ENCODE measurements at places on chromosomes 5 and 9.

DNA sequence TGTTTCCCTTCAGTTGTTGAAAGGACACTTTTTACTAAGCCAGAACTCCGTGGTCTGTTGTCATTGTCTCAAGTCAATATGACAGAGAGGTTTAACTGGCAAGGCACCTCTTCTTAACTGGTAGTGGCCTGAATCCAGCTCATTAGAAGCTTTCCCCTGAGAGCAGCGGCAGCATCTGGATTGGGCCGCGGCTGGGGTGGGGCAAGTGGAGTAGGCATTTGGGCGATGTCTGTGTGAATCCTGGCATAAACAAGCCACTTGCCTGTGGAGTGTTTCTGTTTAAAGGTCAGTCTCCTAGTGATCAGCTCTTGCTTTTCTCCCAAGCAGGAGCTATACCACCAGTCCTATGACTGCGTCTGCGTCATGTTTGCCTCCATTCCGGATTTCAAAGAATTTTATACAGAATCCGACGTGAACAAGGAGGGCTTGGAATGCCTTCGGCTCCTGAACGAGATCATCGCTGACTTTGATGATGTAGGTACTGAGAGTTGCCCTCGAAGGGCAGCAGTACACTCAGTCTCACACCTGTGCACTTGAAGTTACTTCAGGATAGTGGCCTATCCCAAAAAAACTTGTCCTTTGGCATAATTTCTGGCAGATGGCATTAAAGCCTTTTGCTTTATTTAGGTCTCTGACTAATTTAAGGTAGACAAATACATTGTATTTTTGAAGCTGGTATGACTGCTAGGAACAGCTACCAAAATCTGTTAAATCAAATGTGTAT is 48.9 kb downstream of the CFAP90 start:
- DNase-seq: no peak

GRCh38 chr5:86570427-86571083 is 47.2 kb upstream of the COX7C start:
- no peak for DNase-seq

DNA sequence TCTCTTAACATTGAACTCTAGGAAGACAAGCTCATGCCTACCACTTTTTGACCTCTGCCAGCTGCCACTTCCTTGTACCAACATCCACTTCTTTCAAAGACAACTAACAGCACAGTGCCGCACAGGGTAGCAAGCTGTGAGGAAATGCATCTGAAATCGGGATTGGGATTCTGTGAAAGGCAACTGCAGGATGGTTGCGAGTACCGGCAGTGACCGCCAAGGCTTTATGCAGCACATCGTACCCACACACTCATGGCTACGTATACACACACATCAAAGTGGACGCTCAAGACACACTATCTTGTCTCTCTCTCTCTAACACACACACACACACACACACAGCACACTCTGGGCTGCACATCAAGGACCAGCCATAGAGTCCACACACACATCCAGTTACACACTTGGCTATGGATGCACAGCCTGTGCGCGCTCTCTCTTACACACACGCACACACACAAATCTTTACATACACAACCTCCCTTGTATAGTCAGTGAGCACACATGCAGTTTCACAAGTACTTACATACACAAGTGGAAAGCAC is 964 bp downstream of the HTR4 start:
- DNase-seq: no peak

DNA sequence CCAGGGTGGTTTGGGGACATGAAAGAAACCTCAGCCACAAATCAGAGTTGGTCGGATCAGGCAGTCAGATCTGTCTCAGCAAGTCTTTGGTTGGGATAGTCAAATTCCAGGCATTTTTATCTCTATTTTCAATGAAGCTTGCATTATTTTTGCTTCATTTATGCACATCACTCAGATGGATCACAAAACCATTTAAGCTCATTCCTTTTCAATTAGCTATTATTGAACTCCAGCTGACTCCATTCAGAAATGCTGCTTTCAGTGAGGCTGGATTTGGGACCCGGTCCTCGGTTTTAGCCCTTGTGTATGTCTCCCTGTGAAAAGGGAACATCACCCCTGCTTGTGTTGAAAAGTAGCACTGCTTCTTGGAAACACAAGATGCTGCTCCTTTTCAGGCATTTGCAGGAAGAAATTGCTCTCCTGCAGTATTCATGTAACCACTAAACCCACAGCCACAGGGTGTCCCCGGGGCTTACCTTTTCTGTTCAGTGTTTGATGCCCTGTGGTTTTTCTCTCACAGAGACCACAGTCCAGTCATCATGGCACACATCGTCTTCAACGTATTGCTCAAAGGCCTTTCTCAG is 232.9 kb downstream of the NFIB start:
- no peak for DNase-seq

DNA sequence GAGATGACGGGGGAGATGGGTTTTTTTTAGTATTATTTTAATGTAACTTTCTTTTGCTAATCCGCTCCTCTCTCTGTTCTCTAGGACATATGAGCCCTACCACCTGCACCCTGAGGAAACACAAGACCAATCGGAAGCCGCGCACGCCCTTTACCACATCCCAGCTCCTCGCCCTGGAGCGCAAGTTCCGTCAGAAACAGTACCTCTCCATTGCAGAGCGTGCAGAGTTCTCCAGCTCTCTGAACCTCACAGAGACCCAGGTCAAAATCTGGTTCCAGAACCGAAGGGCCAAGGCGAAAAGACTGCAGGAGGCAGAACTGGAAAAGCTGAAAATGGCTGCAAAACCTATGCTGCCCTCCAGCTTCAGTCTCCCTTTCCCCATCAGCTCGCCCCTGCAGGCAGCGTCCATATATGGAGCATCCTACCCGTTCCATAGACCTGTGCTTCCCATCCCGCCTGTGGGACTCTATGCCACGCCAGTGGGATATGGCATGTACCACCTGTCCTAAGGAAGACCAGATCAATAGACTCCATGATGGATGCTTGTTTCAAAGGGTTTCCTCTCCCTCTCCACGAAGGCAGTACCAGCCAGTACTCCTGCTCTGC is 4.8 kb downstream of the MSX2 start:
- no peak for DNase-seq

DNA sequence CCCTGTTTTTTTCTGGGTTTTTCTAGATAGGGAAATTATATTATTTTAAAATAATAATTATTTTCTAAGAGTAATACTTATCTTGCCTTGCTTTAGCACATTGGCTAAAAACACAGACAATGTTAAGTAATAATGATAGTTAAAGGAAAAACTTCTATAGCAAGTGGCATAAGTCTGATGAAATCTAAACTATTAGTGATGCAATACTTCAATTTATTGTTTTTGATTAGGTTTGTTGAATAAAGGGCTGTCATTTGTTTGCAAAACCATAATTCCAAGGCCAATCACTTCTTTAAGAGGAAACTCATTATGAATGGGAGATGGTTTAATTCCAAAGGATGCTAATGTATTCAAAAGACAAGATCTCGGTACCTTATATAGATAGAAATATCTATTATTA is 293.8 kb upstream of the FBXL7 start:
- DNase-seq: no peak

DNA sequence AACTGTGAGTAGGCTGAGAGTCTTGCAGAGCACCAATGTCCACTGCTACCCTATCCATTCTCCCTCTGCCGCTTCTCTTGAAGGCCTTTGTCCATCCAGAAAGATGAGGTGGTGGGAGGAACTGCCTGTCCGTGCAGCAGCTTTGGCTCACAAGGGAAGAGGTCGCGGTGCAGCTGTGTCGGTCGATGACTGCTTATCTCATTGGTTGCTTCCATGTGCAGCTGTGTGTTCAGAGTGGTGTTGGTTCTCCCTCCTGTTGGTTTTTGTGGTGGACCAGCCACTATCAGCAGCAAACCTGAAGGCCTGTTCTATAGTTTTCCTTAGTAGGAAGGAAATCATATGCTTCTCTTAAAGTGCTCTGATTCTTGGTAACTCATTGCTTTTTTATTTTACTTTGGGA is 40.7 kb downstream of the SPTAN1 start:
- DNase-seq: no peak

DNA sequence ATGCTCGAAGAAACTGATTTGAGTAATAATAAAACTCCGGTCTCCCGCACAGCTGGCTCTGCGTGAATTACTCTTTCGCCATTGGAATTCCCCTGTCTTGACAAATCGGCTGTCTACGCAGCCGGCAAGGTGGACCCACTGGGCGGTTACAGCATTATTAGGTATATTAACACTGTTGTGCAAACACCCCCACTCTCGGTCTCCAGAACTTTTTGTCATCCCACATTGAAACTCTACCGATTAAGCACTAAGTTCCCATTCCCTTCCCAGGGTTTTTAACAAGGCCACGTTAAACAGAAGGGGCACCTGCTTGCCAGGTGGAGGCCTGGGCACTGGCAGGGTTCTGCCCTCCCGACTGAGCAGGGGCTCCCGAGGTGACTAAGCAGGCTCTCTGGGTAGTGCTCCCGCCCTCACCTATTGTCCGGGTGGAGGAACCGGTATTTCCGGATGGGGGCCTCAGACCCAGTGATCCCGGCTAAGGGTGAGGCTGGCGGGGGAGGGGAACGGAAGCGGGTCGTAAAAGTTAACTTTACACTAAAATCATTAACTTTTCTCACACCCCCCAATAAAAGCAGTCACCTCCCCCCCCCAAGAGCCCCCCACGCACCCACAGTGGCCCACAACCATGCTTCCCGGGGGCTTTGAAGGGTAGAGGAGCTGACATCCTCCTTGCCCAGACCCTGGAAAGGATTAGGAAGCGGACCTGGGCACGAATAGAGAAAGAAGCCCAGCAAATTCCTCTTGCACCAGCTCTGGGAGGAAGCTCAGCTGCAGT is 53.5 kb upstream of the TJP2 start:
- no peak for DNase-seq

DNA sequence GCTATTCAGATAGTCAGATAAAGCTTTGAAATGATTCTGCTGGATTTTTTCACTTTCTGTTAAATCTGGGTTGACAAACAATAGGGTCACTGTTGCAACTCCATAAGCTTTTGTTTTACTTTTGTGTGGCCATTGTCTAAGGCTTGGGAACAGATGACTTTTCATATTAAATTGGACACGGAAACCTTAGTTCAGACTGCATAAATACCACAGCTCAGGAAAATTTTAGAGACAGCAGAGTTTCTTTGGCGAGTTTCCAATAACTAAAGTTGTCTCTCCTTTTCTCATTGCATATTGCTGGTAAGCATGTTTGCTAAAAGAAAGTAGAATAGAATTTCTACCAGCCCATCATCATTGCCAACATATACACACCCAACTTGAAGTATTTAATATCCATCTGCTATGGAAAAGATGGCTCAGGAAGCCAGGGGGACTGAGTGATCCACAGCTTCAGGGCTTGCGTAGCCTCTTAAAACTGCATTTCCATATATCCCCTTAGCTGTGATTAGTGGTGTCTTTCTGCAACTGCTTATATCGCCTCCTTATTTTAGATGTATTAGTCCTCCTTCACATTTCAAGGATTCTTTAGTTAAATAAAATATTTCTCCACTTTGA is 168.2 kb downstream of the ARHGAP26 start:
- DNase-seq: no peak

All from right hindlimb (tissue), 1 donor.